ENCODE measurements at places on chromosomes 11 and 22.

GRCh38 chr11:60842668-60843600, 1.0 kb downstream of the CCDC86 start:
- DNase-seq = no peak

GRCh38 chr11:23570828-23571227, 710.6 kb upstream of the CCDC179 start:
- no peak for DNase-seq

DNA sequence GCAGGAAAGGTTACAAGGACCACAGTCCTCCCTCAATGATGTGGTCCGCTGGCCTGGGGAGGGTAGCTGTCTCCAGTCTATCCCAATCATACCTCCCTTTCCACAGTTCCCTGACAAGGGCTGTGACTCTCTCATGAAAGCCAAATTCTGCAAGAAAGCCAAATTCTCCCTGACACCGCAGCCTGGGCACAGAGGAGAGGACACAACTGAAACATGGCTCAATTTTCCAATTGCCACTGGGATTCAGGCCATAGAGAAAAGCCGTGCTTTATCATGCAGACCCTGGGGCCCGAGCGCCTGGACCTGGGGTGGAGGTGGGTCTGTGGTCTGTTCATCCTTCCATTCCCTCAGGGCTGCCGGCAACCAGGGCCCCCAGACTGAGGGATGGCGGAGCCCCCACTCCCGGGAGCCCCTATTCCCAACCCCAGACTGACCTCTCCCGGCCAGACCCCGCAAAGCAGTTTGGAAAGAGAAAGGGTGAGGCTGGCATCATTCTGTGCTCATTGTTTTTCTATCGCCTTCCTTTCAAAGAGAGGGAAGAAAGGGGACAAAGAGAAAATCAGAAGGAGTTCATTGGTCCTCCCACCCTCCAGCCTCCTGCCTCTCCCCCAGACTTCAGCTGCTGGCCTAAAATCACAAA, 239.5 kb downstream of the BUD13 start:
- DNase-seq = no peak

GRCh38 chr22:26452236-26453016, 23.4 kb downstream of the ASPHD2 start:
- no peak for DNase-seq

- peak; percentile 26 for DNase-seq
Observed at GRCh38 chr22:23862103-23862502, 4.4 kb downstream of the SLC2A11 start.

DNA sequence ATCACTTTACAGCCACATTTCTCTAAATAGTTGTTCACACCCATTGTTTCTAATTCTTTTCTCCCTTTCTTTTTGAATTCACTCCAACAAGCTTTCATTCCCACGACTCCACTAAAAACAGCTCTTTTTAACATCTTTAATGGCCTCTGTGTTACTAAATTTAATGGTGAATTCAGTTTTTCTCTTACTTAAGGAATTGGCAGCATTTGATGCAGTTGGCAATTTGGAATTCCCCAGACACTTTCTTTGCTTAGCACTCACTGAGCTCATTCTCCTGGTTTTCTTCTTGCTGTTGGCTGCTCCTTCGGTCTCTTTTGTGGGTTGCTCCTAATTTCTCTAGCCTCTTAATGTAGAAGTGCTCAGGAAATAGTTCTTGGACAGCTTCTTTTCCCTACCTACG, 40.5 kb upstream of the OR9Q1 start:
- no peak for DNase-seq

GRCh38 chr11:119474682-119475596, 52.0 kb upstream of the THY1 start:
- peak; percentile 39 for DNase-seq

GRCh38 chr11:77151804-77152509, 23.9 kb downstream of the MYO7A start:
- peak; percentile 22 for DNase-seq

DNA sequence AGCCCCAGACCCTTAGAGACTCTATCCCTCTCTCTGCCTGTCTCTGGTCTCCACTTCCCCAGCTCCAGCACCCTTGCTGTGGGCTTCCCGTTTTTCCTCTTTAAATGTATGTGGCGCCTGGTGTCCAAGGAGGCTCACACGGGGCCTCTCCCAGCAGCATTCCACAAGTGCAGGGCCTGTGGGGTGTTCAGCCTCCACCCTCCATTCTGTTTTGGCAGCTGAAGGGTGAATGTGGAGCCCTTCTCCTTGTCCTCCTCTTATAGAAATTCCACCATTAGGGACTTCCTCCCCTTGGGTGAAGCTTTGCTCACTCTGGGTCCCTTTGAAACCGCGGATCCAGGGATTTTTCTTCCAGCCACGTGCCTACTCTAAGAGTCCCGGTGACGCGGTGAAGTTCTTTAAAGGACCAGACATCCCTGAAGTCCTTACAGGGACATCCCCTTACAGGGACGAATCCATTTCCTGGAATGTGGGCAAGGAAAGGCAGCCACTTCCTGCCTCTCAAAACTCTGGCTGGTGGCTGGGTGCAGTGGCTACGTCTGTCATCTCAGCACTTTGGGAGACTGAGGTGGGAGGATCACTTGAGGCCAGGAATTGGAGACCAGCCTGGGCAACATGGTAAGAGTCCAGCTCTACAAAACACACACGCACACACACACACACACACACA, 1.6 kb upstream of the TSPAN18 start:
- no peak for DNase-seq

GRCh38 chr22:19933341-19934241, 8.0 kb upstream of the COMT start:
- DNase-seq = no peak

GRCh38 chr11:82004537-82005213, 729.0 kb downstream of the FAM181B start:
- no peak for DNase-seq

GRCh38 chr11:122995526-122995925, 13.9 kb upstream of the BSX start:
- DNase-seq = no peak

- no peak for DNase-seq
Observed at GRCh38 chr11:57481315-57481714, 21.0 kb downstream of the RTN4RL2 start.

DNA sequence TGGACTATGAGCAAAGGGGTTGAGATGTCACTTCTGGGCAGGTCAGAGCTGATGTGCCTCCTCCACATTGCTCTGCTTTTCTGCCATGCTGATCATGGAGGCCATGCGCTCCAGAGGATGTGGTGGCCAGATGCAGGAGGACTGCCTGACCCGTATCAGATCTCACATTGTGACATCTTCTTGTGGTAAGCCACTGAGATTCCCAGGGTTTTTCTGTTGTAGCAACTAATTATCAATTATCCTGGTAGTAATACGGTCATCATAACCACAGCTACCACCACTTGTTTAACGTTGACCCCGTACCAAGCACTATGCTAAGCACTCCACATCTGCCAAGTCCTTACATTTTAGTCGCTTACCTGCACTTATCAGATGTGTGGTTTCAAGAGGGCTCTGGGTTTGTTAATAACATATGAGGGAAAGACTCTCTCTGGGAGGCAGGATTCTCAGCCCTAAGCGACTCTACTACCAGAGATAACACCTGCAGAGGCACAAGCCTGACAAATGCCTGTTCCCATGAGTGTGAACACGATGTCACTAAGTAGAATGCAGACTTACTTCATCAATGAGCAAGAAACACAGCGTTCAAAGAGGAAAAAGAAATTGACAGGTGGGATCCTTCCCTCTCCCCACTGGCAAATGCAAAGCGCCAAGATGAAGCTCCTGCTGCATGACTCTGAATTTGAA, 63.6 kb upstream of the TIMP3 start:
- no peak for DNase-seq

All from activated CD4-positive, alpha-beta T cell treated with anti-CD3 and anti-CD28 coated beads, Interleukin-2, amount 50 U/mL, for 4 hours (primary cell).